Kidney glomerular epithelial cell (primary cell): ENCODE measurements at places on chromosomes 12 and 14.

- DNase-seq: no peak
These were observed 21.0 kb downstream of the RPGRIP1 start for GRCh38 chr14:21300892-21301291.

DNA sequence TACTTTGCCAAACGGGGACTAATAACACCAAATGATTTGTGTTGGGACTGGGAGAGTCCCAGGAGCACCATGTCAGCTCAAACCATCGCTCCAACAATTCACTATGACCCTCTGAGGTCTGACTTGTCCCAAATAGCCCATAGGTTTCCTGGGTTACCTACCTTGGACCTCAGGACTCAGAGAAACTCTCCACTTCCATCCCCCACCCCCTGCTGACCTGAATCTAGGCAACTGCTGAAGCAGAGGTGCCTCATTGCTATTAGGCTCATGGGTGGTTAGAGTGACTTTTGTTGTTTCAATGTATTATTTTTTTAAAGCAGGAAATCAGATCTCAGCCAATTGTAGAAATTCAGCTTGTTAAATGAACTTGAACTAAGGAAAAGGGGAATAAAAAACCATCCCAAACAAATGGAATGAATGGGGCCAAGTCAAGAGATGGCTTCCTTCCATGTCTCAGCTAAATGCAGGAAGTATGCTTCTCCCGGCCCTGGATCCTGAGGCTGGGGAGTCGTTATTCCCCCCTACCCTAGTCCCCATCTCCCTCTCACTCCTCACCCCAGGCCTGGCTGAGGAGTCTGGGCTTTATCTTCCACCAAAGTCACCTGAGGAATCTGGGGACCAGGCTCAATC, 80.9 kb upstream of the SLC24A4 start:
- DNase-seq: no peak

GRCh38 chr14:65826946-65827345, 414.4 kb downstream of the FUT8 start:
- DNase-seq: no peak

GRCh38 chr14:58200480-58200841, 512 bp downstream of the ACTR10 start:
- DNase-seq: peak; percentile 36

GRCh38 chr12:51472984-51473383, 48.4 kb downstream of the SLC4A8 start:
- DNase-seq: no peak

- DNase-seq: no peak
These were observed 4.7 kb downstream of the RPL36AL start for GRCh38 chr14:49615776-49616175.

GRCh38 chr14:98408713-98409112, 863.3 kb downstream of the BCL11B start:
- DNase-seq: no peak

GRCh38 chr12:27015730-27016076, 1.5 kb upstream of the TM7SF3 start:
- DNase-seq: peak; percentile 54

- no peak for DNase-seq
These were observed 1245.6 kb upstream of the SEL1L start for GRCh38 chr14:82779301-82779700.

DNA sequence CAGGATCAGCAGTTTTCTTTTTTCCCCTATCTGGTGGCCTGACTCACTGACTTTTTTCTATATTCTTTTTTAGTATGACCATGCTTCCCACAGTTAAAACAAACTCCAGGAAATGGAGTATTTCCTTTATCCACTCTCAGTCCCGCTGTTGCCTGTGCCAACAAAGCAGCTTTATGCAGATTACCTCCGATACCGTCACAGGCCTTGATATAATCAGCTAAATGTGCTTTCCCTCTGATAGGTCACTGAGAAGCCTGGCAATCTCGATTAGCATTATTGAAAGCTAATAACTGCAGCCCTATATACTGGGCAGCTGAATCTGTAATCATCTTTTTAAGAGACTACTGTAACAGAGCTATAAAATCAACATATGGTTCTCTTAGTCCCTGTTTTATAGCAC, 243.6 kb downstream of the KIF21A start:
- no peak for DNase-seq

DNA sequence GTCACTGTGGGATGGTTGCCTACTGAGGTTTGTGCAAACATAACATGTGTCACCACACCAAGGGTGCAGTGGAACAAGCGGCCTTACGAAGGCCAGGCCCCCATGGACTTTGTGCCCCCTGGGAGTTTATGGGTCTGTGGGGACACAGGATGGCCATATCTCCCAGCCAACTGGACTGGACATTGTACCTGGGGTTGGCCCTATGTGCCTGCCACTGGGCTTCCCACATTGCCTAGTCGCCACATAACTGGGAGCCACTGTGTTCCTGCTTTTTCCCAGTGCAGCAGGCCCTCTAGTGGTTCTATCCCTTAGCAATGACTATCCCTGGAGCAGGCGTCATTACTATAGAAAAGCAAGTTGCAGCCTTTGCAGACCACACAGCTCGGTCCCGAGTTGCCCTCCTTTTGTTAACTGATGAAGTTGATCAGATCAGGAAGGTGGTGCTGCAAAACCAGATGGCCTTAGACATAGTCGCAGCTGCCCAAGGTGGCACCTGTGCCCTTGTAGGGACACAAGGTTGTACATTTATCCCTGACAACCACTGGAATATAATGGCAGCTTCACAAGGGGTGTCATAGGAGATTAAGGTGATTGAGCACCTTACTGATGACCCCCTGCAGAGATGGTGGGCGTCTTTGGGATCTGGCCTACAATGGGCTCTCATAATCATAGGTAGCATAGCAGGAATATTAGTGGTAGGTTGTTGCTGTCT, 15.2 kb upstream of the RNASE12 start:
- peak; percentile 1 for DNase-seq

DNA sequence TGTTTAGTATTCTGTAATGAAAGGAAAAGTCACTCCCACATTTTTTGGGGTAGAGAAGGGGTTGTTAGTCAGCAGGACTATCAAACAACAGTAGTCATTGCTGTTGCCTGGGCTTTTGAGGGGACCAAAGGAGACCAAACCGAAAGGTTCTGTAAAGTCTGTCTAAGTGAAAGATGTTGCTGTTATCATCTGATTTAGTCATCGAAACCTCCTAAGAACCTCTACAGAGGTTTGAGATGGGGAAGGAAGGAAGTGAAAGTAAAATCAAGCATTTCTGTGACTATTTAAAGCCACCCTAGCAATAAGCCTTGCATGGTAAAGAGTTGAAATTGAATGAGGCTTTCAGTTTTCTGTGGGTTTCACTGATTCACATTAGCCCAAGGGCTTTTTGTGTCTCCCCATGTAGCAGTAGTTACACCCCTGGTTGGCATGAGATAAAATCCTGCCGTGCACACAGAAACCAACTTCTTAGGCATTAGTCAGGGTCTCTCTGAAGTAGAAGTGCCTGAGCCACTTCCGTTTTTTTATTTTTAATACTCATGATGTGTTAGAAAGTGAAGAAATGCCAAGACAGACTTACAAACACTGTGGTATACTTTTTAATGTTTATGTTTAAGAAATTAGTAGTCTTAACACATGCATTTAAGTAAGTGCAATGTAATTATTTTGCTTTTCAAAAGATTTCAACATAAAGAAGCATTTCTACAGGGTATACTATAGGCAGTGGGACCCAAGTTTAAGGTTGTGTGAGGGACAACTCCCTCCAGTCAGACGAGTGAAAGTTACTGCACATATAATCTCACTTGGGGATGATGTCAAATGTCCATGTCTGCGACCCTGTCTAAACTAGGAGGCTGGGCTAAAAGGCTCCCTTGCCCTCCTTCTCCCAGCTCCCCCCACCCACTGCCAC, 50.4 kb downstream of the DYRK2 start:
- DNase-seq: no peak

DNA sequence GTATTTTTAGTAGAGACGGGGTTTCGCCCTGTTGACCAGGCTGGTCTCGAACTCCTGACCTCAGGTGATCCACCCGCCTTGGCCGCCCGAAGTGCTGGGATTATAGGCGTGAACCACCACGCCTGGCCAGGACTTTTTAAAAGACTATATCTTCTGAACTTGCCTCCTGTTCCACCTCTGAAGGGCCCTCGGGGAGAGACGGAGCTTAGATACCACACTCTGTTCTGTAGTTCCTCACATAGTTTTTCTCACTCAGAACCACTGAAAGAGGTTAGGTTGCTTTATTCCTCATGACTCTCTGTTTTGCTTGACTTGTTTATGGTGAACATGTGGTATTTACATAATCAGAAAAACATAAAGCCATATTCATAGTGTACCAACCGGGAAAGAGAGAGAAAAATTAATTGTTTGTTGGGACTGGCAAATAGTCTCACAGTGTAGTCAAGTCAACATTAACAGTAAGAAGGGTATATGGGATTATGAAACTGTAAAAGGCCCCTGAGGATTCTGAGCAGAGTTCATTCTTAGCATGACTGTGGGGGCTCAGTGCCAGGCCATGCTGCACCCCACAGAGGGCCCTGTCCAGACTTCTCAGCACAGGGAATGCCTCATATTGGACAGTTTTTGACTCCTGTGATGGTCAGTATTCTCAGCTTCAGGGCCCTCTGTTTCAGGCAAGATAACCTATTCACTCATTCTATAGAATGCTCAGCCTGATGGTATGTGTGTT, 342.3 kb downstream of the ZFP36L1 start:
- no peak for DNase-seq

- no peak for DNase-seq
These were observed 691.4 kb upstream of the TBX3 start for GRCh38 chr12:115375186-115375991.

GRCh38 chr12:6187948-6188793, 12.0 kb upstream of the CD9 start:
- DNase-seq: no peak
